ENCODE measurements at places on chromosomes 1 and 21. TPM values are rescaled to one million over a fixed set of nuclear protein-coding genes. Genes with fewer than 3 reads are reported as not detected.

- H3K36me3 ChIP-seq: peaks cover 19% of the 10 kb centered on the region
- ATAC-seq: peak; percentile 66
- no peak overlapping the region for H3K27ac ChIP-seq
- peaks cover 22% of the 10 kb centered on the region for H3K4me1 ChIP-seq
- H3K4me3 ChIP-seq: peak overlapping the region; percentile 49
These were observed 30.0 kb downstream of the PPP2R5A start for GRCh38 chr1:212315184-212315583.

DNA sequence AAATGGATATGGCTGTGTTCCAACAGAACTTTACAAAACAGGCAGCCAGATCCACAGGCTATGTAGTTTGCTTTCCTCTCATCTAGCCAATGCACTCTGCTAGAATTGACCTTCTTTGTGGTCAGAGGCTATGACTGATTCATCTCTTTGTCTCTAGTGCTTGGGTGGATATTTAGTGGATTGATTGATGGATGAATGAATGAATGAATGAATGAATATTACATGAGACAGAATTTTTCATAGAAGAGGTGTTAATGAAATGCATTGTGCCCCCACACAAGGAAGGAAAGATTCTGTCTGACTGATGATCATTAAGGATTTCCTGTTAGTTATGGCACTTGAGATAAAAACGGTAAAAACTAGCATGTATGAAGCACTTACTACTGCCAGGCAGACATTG lies 50.5 kb upstream of the ZYG11A start:
- no peaks in the 10 kb centered on the region for H3K27me3 ChIP-seq
- H3K36me3 ChIP-seq: peaks cover 59% of the 10 kb centered on the region
- no peak overlapping the region for H3K4me3 ChIP-seq
- no peak for ATAC-seq
- H3K27ac ChIP-seq: no peak overlapping the region
- H3K4me1 ChIP-seq: peaks cover 5% of the 10 kb centered on the region

DNA sequence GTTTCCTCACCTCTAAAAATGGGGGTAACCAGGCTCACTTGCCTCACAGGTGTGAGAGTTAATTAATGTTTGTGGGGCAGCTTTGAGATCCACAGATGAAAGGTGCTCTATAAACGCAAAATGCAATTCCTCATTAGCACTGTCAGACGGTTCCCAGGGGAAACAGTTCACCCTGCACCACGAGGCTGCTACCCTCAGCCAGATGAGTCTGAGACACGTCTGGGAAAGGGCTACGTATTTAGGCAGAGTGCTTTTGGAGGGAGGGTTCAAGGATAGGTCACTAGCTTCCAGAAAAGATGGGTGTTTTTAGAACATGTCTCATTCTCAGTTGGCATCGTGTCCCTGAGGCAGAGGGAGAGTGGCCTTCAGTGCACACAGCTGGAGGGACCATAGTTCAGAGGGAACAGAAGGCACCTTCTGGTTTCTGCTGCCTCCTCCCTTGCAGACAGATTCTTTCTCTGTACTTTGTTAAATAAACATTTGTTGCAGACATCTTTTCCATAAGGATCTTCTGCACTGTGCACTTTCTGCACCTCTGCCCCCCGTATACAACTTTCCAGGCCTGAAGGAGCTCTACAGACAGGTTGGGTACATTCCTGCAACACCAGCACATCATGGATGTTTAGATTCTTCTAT lies 139.9 kb downstream of the CLIC6 start:
- H3K4me1 ChIP-seq: peaks cover 76% of the 10 kb centered on the region
- H3K27ac ChIP-seq: peak overlapping the region; percentile 97
- ATAC-seq: peak; percentile 3
- H3K4me3 ChIP-seq: peak overlapping the region; percentile 78

DNA sequence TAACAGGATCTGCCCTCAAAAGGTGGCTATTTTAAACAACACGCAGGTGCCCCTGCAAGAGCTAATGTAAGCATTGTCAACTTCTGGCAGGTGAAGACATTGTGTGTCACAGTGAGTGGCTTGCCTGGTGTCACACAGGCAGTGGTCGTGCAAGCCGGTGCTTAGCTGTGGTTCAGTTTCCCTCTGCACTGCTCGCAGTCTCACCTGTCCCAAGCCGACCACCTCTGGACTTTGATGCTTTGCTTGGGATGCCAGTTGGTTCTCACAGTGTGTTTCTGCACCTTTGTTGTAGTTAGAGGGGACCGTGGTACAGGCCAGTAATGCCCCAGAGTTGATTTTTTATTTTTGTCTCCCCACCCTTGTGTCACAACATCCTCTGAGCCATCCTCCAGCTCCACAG lies 85.2 kb downstream of the UCK2 start:
- ATAC-seq: no peak
- H3K27ac ChIP-seq: no peak overlapping the region
- H3K36me3 ChIP-seq: peaks cover 15% of the 10 kb centered on the region
- no peak overlapping the region for H3K4me3 ChIP-seq
- no peaks in the 10 kb centered on the region for H3K27me3 ChIP-seq

GRCh38 chr1:225818229-225818628 lies 8.3 kb downstream of the EPHX1 start:
- H3K27ac ChIP-seq: no peak overlapping the region
- no peak overlapping the region for H3K4me3 ChIP-seq
- no peaks in the 10 kb centered on the region for H3K4me1 ChIP-seq
- no peaks in the 10 kb centered on the region for H3K27me3 ChIP-seq
- H3K36me3 ChIP-seq: no peaks in the 10 kb centered on the region

The CACNA1S gene
- not detected for total RNA-seq
